Stimulated activated CD8-positive, alpha-beta memory T cell treated with anti-CD3 and anti-CD28 coated beads, Interleukin-4, amount 100 ng/mL, for 4 hours (primary cell): ENCODE measurements at places on chromosomes 2 and 18.

GRCh38 chr2:158725441-158725891 lies 69.7 kb upstream of the DAPL1 start:
- no peak for DNase-seq

GRCh38 chr18:3321133-3321812 lies 59.3 kb downstream of the MYL12B start:
- DNase-seq, result no peak

- no peak for DNase-seq
These were observed 36.1 kb upstream of the GPR17 start for GRCh38 chr2:127609818-127610217.

DNA sequence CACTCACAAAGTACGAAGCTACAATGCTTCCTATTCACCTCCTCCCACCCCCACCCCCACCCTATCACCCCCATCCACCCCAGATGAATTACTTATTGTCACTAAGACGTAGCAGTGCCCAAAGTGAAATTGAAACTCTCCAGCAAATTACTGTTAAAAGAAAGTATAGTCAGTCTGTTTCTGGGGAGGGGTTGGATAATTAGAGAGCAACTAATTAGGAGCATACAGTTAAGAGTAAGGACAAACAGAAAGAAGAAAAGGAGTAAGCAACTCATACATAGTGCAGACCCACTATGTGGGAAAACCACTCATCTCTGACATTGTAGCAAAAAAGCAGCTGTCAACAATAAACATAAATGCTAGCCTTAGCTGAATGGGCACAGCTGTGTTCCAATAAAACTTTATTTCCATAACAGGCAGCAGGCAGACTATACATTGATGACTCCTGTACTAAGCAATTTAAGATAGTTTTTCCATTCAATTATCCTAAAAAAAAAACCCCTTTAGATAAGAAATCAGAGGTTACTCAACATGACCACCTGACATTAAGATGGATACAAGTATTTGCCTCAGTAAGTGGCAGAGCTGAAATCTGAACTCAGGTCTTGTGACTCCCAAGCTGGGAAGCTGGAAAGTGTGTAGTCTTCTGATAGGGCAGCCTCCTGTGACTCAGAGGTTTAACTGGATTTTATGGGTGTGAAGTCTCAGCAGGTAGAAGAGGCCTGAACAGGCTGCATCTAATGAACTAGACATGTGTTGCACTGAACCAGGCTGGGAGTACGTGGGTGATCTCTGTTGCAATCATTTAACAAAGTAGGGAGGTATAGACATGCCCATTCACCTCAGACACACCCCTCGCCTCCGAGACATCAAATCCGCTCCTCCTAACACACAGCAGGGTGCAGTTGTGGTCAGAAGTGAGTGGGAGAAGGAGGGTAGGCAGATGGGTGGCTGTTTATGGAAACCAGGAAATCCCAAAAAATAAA lies 171.8 kb upstream of the KLF7 start:
- no peak for DNase-seq

DNA sequence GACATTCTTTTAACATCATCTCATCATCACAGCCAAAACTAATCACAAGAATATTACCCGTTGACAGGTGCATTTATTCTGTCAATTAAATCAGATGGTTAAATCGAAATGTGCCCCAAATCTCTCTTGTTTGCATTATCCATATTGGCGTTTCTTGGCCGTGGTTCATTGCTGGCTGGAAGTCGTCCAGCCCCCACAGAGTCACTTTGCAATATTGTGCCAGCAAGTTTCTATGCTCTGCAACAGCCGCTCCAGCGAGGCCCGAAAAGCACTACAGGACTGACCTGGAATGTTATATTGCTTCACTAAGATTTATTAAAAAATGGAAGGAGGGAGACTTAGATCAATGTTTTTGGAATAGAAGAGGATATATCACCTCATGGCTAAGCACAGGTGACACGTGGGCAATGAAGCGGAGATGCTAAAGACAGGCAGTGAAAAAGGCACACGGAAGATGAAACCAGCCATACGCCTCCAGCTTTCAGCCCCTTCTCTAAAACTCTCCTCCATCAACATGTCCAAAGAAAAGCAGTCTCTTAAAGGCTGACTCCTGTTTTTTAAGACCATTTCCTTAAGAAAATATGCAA lies 176.8 kb upstream of the VRK2 start:
- no peak for DNase-seq

GRCh38 chr2:1744446-1745170 lies at the start of gene PXDN:
TSS of gene PXDN (minus strand) at chr2:1744515. CDS start at chr2:1744455, 60 bp downstream.
- DNase-seq, result no peak

GRCh38 chr18:80103231-80103630 lies 5.8 kb upstream of the ADNP2 start:
- no peak for DNase-seq

DNA sequence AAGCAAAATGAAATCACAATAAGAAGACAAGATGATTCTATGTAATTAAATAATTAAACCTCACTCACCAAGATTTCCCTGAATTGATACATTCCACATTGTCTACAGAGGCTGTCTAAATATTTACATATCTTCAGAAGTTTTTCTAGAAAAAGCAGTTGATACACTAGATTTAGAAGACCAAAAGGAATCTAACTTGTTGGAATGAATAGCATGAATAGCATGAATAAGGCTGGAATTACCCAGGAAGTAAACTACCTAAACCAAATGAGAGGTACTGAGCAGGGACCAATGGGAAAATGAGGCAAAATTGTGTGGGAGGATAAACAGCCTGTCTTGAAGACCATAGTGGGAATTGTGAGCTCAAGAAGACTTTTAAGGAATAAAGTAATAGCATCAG lies 479.7 kb downstream of the TXNL1 start:
- no peak for DNase-seq

DNA sequence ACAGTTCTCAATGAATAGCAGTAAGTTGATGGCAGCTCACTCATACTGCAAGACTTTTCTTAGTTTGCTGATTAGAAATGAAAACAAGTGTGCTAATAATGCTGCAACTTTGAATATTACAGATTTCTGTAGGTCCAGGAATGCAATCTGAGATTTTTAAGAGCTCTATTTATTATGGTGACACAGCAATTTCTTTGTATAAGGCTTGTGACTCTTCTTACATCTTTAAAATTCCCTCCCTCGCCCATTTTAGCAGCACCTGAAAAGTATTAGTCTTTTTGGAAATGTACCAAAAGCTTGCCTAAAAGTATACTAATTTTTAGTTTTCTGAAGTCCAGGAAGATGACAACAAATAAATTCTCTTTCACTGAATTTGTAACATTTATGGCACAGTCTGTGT lies 4.4 kb upstream of the HTR2B start:
- DNase-seq, result no peak

DNA sequence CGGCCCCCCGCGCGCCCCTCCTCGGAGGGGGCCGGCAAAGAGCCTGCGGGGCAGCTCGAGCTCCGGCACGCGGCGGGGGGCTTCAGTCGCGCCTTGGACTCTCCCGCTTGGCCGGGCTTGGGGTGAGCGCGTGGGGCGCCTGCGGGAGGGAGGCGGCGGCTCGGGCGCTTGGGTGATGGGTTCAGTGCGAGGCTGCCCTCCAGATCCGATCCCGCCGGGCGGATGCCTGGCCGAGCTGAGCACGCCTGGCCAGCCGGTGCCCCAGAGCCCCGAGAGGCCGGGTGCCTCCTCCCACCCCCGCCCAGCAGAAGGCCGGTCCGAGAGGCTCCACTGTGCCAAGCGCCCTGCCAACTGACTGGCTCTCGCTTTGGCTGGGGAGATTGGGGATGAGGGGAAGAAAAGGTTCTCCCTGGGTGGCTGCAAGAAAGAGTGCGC lies 273 bp upstream of the NXPH2 start:
- DNase-seq, result no peak

DNA sequence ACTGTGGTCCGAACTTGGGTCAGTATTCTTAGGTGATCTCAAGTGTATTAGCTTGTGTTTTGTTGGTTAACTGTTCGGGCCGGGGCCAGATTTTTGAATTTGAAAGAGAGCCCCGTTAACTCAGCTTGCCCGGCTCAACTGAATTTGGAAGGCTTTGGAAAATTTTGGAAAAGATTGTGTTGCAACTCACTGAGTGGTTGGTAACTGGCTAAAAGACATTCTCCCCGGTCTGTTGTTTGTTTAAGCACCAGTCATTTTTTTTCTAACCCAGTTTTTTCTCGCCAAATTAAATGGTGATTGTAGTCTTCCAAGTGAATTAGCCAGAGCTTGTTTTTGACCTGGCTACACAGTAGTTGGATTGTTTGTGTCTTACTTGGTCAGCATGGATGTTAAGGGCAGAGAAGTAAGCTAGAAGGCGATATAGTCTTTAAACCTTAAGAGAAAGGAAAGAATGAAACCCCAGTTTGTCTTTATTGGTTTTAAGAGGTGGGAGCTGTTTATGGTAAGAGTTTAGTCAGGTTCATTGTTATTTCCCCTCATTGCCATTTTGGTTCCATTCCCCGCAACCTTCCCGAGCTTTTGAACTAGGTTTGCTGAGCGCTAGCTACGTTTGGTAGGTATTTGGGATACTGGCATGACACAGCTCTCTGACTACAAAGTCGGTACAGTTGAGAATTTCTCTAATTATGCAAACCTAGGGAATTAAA lies 2.4 kb downstream of the MAP4K4 start:
- DNase-seq, result no peak

- no peak for DNase-seq
These were observed 53.8 kb downstream of the TMEM200C start for GRCh38 chr18:5841518-5841917.

GRCh38 chr2:96530474-96531357 lies 5.8 kb upstream of the ARID5A start:
- no peak for DNase-seq

GRCh38 chr2:177242121-177242987 lies 22.2 kb downstream of the NFE2L2 start:
- no peak for DNase-seq

DNA sequence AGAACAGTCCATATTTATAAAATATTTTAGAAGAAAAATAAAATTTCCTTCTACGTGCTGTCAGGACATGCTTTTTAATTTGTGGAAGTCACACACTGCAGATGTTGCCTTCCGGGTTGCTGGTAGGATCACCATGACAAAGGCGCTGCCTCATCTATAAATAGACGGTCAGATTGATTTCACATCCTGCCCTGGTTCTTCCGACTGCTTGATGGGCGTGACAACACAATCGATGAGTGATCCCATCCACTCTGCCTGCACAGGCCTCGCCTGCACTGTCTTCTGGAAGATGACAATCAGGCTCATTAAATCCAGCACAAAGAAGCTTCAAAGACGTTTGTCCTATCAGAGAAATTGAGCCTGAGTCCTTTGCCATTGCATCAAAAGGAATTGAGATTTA lies 318.9 kb upstream of the TRIB2 start:
- no peak for DNase-seq

- DNase-seq, result no peak
These were observed 1.0 kb downstream of the HOXD9 start for GRCh38 chr2:176123411-176124109.

- no peak for DNase-seq
These were observed 73.8 kb downstream of the TGFA start for GRCh38 chr2:70479816-70480215.
